ENCODE measurements at places on chromosomes 4 and X.
A peak's percentile ranks its signal among the peaks of the same experiment; 100 is the strongest.

GRCh38 chrX:136598631-136599030 is 49.3 kb upstream of the CD40LG start:
- peak; percentile 64 for DNase-seq

GRCh38 chr4:184599492-184600135 is 49.6 kb downstream of the CASP3 start:
- no peak for DNase-seq

GRCh38 chrX:81174286-81174685 is 27.4 kb downstream of the HMGN5 start:
- no peak for DNase-seq

DNA sequence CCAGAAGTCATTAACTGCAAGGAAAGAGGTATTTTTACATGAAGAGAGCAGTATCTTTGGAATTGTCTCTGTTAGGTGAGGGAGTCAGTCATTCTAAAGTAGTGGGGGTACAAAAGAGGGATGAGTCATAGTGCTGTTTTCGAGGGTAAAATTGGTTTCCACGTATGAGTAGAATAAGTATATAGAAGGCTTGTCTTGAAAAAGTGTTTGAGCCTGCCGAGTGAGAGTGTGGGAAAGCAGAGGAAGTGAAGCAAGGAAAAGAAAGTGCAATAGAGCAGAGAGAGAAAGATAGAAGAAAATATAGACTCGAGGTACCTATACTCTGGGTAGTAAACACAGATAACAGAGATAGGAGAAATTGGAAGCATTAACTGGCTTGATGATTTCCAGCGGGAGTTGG is 696.4 kb downstream of the DMD start:
- peak; percentile 1 for DNase-seq

DNA sequence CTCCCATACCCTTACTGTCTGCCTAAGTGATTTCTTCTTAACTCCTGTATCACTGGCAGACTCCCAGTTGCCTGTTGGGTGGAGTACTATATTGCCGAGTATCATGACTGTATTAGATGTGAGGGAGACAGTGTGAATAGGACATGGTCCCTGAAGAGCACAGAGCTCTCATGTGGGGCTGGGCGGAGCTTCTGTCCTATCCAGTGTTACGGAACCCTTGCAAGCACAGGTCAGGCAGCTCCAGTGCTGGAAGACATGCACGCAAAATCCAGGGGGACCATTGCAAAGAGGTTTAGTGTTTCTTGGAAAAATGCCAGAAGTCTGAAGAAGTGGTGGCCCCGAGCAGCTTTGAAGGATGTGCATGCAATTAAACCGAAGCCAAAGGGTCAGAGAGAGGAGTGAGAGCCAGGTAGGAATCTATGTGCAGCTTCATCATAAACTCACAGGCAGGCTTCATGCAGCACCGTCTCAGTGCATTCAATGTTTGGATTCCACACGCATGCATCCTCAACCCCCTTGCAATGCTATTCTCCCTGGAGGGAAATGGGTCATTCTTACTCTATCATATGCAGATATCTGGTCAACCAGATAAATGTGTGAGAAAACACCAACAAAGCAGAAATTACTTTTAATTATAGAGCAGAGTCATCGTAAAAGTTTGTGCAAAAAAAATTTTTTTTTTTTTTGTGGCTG is 49.7 kb upstream of the DHRSX start:
- no peak for DNase-seq

- no peak for DNase-seq
Observed at GRCh38 chr4:46505131-46505530, 115.2 kb upstream of the GABRA2 start.

- DNase-seq, result peak; percentile 19
Observed at GRCh38 chr4:115234405-115235093, 121.1 kb upstream of the NDST4 start.

- DNase-seq, result no peak
Observed at GRCh38 chr4:104032896-104033295, 313.1 kb upstream of the TACR3 start.

Data from activated CD4-positive, alpha-beta T cell treated with anti-CD3 and anti-CD28 coated beads, Interleukin-2, Interleukin-4, amounts not matched to agents 100 ng/mL and 50 ng/mL, durations not matched to agents 16 hours and 8 hours (primary cell).